CD4-positive, alpha-beta T cell treated with Interferon gamma for 1 hour (primary cell): ENCODE measurements at places on chromosomes 2 and 18.
A peak's percentile ranks its signal among the peaks of the same experiment; 100 is the strongest.

DNA sequence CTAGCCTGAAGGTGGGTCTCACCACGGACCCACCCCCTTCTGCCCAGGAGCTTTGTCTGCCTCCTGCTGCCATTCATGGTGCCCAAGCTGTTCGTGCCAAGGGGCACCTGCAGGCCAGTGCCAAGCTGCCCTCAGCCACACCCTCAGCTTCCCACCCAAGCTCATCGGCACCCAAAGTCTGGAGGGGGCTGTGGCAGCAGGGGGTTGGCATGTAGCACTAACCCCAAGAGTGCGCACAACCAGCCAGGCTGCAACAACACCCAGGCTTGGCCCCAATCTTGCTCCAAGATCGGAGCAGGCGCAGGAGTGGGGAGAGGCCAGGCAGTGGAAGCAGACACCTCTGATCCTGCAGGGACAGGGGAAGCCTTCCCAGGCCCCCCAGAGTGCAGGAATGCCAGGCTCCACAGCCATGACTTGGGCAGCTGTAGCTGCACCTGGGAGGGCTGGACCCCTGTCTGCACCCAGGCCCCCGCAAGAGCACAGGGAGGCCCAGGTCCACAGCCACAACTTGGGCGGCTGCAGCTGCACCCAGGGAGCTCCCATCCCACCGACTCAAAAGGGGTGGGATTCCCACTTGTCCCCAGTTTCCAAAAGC is 89.9 kb downstream of the ATAD2B start:
- DNase-seq: no peak

GRCh38 chr2:97911922-97912575 is 83.7 kb downstream of the TMEM131 start:
- DNase-seq: no peak

DNA sequence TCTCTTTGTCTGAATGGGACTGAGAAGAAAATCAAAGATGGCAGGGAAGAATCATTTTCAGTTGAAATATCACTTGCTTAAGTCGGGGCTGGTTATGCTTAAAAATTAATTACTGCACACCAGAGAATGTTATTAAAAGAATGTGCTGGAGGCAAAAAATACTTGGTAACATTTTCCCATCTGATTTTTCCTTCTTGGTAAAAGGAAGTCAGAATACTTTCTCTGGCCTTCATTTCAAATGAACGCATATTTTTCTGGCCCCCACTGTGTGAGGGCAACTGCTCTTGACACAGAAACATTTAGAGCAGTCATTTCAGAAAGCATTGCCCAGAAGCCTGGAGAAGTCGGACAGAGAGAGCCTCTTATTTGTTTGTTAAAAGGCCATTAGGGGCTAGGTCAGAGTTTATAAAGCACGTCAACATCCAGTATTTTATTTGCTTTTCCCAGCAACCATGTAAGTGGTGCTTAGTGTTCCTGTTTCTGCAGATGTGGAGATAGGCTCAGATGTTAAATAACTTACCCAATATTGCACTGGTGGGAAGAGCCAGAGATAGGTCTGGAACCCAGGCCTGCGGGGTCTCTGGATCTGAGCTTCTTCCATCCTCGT is 32.9 kb upstream of the LYPD6B start:
- no peak for DNase-seq

GRCh38 chr2:240917009-240917683 is 11.0 kb downstream of the CROCC2 start:
- DNase-seq: no peak

GRCh38 chr2:160431441-160431840 is 62.2 kb downstream of the RBMS1 start:
- DNase-seq: no peak

- DNase-seq: no peak
These were observed at the start of gene GALR1 for GRCh38 chr18:77249569-77250500. TSS of gene GALR1 (plus strand) at chr18:77249848. CDS start at chr18:77250549, 701 bp downstream.

GRCh38 chr2:64914735-64915509 is 74.3 kb upstream of the SLC1A4 start:
- DNase-seq: no peak

DNA sequence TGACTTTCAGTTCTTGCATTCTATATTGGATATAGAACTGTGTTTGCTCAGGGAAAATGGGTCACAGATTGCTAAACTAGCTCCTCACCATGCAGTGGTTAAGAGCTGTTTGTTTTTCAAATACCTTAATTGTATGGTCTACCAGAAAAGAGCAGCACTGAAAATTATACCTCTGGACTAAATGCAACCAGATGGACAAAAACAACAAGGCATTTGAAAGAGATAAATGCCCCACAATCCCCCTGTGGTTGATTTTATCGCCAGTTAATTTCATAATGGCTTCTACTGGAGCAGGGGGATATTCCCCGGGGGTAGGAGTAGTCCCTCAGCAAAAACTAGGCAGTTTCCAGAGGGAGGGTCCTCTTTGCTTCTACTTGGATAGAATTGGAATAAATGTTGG is 267.9 kb upstream of the TNP1 start:
- DNase-seq: no peak

DNA sequence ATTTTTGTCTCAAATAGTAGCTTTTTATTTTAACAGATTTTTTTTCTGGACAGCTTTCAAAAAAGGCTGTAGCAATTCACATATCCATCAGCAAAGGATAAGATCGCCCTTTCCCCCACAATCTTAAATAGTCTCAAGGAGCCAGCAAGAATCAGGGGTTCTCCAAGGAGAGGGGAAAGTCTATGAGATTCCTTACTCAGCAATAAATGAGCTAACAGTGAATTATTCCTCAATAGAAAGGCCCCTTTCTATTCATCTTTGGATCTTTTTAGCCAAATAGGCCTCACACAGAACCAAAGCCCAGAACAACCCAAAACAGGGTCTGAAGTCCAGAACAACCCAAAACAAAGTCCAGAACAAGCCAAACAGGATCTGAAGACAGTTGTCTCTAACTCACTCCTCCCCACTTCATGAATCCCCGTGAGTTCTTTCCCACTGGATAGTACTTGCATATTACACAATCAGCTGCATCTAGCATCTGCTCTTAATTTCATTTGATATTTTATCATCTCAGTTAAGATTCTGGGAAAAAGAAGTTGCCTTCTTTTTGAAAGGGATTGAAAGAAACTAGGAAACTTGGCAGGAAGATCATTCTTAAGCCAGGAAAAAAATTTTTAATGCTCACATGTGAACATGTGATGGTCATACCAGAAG is 3.4 kb upstream of the DHRS9 start:
- DNase-seq: no peak

GRCh38 chr2:20580690-20581437 is 70.0 kb downstream of the HS1BP3 start:
- DNase-seq: no peak

DNA sequence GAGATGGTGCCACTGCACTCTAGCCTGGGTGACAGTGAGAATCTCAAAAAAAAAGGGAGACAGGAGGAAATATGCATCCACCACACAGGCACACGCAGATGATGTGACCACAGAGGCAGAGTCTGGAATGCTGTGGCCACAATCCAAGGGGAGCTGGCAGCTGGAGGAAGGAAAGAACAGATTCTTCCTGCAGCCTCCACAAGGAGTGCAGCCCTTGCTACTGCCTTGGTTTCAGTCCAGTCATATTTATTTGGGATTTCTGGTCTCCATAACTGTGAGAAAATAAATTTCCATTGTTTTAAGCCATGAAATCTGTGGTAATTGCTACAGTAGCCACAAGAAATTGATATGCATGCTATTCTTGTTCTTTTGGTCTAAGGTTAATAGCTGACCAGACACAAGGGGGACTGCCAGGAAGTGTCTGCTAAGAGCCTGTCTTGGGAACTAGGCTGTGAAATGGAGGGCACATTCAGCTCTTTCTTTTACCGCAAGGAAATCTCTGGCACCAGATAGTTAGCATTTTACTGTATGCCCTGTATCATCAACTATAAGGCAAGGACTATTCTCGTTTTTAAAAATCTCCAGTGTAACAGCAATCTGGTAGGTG is 133.1 kb upstream of the SEC11C start:
- no peak for DNase-seq

- no peak for DNase-seq
These were observed 42.2 kb downstream of the COL3A1 start for GRCh38 chr2:189016311-189016861.

DNA sequence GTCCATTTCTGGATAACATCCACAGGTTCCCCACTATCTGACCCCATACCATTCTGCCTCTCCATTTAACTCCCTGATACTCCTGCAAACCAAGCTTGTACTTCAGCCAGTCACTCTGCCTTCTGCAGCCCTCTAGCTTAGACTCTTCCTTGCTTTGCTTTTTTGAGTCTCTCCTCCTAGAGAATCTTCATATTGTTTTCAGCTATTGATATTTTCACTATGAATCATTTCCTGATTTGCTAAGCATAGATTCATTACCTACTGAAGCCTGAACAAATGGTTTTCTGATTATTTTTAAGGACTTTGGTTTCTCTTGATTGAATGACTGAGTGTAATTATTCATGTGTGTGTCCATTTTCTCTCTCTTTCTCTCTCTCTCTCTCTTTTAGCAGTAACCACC is 2102.3 kb upstream of the CELF4 start:
- DNase-seq: no peak

GRCh38 chr18:49169037-49169521 is 218.3 kb upstream of the SMAD7 start:
- peak; percentile 2 for DNase-seq

GRCh38 chr2:80896576-80896975 is 592.0 kb upstream of the LRRTM1 start:
- no peak for DNase-seq

DNA sequence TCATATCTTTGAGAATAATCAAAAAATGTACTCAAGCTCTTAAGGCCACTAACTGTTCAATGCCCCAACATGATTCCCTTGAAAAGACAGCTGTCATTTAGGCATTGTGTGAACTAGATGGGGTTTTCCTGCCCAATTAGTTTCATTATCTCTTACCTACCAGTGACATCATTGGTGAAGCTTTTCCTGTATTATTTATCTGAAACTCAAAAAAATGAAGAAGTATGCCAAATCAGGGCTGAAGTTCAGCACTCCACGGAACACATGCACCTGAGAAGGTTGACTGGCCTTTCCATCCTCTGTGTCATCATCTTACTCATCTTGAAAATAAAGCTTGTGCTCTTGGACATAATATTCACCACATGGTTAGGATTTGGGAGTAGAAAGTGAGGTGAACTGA is 126.4 kb downstream of the TXNL1 start:
- no peak for DNase-seq
